Stimulated activated CD4-positive, alpha-beta T cell treated with anti-CD3 and anti-CD28 coated beads, Interleukin-2, amount 100 ng/mL, for 24 hours (primary cell): ENCODE measurements at places on chromosomes 11 and 22.

- no peak for DNase-seq
These were observed 30.7 kb upstream of the TH start for GRCh38 chr11:2202071-2202899.

DNA sequence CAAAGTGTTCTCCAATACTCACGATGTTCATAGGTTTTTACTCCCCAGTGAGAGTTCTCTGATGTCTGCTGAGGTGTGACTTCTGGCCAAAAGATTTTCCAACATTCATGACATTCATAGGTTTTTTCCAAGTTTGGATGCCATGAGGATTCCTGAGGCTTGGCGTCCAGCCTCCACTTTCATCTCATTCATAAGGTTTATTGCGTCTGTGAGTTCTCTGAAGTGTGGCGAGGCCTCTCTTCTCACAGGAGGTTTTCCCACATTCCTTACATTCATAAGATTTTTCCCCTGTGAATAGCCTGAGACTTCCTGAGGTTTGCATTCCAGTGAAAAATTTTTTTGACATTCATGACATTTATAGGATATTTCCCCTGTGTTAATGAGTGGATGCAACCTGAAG lies 1014.1 kb downstream of the LRRC4C start:
- DNase-seq, result no peak

DNA sequence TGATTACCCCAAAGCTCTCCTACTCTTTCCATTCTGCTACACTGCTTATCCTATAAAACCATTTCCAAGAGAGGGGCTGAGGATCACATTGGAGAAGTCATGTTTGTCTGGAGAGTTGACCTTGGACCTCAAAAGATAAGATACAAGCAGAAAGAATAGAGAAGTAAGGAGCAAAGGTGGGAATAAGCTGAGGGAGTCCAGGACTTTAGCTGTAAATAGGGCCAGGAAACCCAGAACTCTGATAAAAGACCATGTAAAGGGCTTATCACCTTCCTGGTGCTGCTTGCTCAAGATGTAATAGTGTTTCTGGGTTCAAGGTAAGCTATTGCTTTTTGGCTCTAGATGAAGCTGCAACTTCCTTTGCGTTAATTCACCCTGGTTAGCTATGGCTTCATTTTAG lies 32.8 kb upstream of the CCDC90B start:
- no peak for DNase-seq

GRCh38 chr22:24843048-24843447 lies 37.0 kb downstream of the SGSM1 start:
- DNase-seq, result no peak

- peak; percentile 61 for DNase-seq
These were observed 16.0 kb downstream of the PIM3 start for GRCh38 chr22:49976439-49977175.

GRCh38 chr11:120259988-120260565 lies 20.1 kb downstream of the POU2F3 start:
- no peak for DNase-seq

- no peak for DNase-seq
These were observed 85.3 kb upstream of the GAL start for GRCh38 chr11:68598816-68599653.

- DNase-seq, result no peak
These were observed 50.9 kb upstream of the CDON start for GRCh38 chr11:126113515-126113957.
